Neural progenitor cell (in vitro differentiated cells): ENCODE measurements at places on chromosomes 3 and 15.

DNA sequence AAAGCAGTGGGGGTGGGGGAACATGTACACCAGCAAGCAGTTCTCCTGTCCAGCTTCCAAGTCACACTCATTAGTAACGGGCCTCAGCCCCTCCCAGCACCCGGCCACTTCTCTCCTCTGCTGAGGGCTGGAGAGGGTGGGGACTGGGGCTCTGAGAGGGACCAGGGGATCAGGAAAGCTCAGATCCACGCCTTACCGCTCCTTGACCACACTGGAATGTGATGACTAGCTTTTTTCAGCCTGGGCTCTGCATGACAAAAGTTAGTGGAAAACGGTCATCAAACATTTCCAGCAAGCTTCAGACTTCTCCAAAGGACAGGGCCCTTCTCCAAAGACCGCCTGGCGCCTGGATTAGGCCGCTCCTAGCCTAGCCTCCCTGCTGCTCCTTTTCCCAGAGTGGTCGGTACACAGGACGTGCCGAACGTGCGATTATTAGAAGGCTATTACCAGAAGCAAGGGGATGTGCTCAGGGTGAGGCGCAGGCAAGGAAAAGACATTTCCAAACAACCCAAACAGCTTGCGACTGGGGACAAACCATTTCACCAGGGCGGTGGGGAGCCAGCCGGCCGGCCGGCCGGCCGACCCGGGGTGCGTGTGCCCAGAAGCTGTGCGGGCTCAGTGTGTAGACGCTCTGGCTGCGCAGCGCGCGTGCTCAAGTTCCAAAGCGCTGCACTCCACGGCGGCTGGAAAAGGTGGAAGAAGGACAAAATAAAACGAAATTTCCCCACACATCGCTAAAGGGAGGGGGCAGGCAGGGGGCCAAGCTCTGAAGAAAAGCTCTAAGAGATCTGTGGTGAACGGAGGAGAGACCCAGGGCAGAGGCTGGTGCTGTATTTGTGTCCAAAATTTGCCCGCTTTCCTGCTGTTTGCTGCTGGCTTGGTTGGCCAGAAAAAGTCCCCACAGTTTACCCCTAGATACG is 51.0 kb upstream of the SSR3 start:
- peak; percentile 77 for DNase-seq

- peak; percentile 42 for DNase-seq
These were observed 14.5 kb downstream of the EPHB1 start for GRCh38 chr3:134809427-134810051.

DNA sequence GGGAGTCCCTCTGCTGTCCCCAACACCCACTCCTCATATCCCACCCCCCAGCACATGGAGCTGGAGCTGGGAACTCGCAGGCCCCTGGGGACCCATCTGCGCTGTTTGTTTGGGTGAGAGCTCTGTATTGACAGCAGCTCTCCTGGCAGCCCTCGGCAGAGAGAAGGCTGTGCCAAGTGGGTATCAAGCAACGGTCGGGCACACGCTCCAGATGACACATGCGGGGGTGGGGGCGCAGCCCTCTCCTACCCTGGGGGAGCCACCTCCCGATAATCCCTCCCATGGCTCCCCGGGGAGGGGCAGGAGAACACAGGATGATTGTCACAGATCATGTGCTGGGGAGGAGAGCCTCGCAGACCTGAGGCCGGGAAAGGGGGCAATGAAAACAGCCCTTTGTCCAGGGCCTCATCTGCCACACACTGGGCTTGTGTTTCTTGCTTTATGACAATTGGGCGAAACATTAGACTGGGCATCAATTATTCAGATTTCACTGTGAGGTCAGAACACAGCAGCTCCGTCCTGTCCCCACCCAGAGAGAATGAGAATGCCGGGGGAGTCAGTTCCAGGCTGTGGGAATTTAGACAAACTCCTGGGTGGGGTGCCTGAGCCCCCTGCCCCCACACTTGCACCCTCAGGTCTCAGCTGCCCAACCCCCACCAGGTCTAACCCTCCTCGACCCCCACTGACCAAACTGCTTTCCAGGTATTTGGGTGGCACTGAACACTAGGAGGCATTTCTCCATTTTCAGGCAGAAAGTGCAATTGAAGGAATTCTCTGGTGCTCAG is 46.4 kb upstream of the KLF13 start:
- no peak for DNase-seq

DNA sequence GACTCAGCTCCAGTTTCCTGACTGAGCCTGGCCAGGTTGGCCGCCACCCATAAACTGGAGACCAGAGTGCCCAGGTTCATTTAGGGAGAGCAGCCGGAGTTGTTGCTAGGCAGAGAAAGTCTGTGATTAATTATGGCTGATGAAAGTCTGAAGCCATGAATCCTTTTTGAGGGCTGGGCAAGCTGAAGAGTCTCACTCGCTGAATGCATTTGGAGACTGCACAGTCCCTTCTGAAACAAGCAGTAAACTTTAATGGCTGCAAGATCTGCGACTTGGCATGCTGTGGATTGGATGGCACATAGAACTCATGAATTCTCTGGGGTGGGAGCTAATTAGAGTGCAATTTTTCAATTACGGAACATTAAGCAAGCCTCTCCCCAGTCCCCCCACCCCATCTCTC is 282.1 kb downstream of the RPLP1 start:
- no peak for DNase-seq

DNA sequence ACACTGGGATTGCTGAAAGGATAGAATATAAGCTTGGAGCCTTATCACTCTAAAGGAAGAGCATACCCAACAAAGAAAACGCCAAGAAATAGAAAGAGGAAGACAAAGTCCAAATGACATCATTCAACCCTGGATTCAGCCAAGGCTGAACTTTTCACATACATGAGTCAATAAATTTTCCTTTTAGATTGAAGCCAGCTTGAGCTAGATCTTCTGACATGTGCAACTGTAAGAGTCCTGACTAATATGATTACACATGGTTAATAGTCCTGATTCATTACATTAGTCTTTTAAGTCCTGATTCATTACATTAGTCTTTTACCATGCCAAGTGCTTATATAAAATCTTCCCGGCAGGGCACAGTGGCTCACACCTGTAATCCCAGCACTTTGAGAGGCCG is 13.6 kb upstream of the DENND6A start:
- DNase-seq = no peak

- DNase-seq = no peak
These were observed 74.6 kb upstream of the BNC1 start for GRCh38 chr15:83358972-83359564.

DNA sequence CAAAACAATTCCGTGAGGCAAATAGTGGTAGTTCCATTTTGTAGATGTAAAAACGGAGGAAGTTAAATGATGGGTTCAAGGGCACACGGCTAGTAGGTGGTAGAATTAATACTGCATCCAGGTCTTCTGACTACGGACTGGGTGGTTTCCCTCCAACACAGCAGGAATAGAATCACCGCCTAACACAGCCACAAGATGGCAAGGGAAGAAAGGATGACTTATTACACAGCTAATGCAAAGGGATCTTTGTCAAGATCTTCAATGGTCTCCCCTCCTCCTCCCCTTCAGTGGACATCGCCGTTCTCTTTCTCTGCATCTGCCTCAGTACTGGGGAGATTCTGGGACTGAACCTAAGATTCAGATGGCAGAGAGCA is 524 bp upstream of the TOPBP1 start:
- peak; percentile 15 for DNase-seq

DNA sequence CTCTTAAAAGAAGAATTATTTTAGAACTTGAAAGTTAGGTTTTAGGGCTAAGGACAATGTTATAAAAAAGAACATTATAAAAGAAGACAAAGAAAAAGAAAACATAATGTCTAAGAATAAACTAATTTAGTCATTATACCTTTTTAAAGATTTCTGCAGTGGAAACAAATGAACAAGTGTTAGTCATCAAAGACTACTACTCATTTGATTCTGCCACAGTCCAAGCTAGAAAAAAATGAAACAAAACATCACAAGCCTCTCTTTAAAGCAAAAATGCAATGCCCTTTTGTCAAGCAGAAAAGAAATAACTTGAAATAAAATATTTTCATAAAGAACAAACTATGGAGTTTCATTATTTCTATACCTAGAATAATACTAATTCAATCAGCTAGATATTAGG is 102.0 kb downstream of the TBC1D5 start:
- no peak for DNase-seq

- no peak for DNase-seq
These were observed 526 bp downstream of the ADIPOQ start for GRCh38 chr3:186843039-186843432.

DNA sequence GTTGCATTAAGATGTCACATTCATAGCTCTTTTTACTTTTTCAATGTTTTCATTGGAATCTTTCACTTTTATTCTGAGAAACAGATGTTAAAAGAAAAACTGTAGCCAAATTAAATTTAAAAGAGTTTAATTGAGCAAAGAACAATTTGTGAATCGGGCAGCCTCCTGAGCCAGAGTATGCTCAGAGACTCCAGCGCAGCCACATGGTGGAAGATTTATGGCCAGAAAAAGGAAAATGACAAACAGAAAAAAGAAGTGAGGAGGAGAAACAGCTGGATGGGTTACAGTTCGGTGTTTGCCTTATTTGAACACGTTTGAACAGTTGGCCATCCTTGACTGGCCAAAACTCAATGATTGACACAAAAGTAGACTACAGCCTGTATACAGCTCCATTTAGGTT is 33.8 kb upstream of the RAB11A start:
- DNase-seq = no peak

DNA sequence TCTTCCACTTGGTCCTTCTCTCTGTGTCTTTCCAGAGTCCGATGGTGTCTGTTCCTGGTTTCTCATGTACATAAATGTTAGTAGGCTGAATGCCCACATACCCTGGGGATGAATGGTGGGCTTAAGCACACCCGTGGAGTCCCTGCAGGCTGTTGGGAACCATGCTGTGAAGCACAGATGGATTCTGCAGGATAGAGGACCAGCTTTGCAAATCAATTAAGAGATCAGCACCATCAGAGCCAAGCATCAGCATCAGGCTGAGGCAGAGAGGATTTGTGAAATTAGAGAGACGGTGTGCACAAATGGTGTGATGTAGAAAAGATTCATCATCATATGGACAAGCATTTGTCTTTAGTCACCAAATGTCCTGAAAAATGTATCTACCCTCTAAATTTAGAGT is 127.1 kb downstream of the SV2B start:
- peak; percentile 41 for DNase-seq

DNA sequence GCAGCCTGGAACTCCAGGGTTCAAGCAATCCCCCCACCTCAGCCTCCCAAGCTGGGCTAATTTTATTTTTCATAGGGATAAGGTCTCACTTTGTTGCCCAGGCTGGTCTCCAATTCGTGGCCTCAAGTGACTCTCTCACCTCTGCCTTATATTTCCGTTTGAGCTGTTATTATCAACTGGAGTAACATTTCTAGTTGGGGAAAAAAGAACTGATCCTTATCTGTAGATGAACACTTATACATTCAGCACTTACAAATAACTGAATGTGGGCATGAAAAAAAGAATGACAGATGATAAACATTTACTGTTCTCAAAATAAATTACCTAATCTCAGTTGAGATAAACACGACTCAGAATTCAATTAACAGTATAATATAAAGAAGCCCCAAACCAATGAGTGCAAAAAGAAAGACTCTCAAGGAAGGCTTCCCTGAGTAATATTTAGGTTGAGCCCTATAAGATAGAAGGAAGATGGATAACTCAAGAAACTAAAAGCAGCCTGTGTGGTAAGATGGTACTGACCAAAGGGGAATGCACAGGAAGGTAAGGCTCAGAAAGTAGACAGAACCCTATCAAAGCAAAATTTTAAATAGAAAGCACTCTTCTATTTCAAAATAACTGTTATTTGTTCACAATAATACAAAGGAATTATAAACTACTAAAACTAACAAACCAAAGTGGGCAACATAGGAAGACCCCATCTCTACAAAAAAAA is 11.8 kb downstream of the UBE3A start:
- no peak for DNase-seq

GRCh38 chr15:98230975-98231374 is 270.5 kb downstream of the ARRDC4 start:
- no peak for DNase-seq
